ENCODE measurements at places on chromosomes 2 and 18.

DNA sequence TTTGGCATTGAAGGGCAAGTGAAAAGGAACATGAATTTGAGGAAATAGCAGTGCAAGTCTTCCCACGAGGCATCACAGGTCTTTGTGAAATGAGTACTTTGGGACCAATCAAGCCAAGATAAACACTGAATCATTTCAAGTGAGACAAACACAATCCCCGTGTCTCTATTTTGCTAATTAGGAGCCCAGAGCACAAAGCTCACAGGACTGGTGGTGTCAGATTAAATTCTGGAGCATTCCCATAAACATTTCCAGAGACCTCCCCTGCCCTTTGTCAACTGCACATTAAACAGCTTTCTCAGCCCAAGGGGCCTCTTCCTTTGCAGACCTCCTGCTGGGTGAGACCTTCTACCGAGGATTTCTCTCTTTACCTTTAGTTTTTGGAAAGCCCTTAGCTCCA is 50.7 kb downstream of the DAPL1 start:
- DNase-seq, result no peak

- no peak for DNase-seq
Measured at GRCh38 chr2:41697389-41697788, 350.4 kb upstream of the PKDCC start.

DNA sequence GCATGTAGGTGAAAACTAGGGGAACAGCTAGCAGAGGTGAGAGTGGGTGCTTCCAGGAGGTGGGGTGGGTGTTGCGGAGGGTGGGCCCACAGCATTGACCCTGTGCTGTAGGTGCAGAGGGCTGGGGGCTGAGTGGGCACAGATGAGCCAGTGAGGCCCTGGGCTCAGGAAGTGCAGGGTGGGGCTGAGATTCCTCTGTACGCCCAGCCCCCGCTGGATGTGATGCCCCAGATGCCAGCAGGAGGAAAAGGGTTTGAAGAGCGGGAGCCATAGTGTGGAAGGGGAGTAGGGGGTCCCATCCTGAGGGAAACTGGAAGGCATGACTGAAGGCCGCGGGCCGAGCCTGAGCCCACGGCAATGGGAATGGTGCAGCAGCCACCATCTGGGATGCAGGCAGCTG is 14.1 kb upstream of the OTOS start:
- no peak for DNase-seq

- no peak for DNase-seq
Measured at GRCh38 chr2:149611100-149611820, 23.7 kb upstream of the MMADHC start.

- no peak for DNase-seq
Measured at GRCh38 chr2:59959944-59960343, 593.5 kb downstream of the BCL11A start.

- no peak for DNase-seq
Measured at GRCh38 chr2:236943841-236944513, 141.7 kb upstream of the COPS8 start.

DNA sequence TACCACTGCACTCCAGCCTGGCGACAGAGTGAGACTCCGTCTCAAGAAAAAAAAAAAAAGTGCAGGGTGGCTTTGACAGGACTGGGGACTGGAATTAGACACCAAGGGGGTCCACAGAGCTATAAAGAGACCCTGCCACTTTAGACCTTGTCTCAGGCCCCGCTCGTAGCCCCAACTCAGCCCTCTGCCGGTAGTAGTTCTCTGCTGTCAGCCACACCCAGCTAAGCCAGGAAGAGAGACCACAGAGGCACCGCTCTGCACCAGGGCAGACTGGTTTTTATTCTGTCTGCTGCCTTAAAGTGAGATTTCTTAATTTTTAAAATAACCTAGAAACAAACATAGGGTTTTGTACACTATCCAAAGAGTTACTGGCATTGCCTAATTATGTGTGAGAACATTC is 66.0 kb downstream of the STEAP3 start:
- DNase-seq, result no peak
